DMS79 (cell line): ENCODE measurements at places on chromosomes 12 and 14.

- DNase-seq, result no peak
Measured at GRCh38 chr12:54605138-54605970, 16.9 kb upstream of the PPP1R1A start.

DNA sequence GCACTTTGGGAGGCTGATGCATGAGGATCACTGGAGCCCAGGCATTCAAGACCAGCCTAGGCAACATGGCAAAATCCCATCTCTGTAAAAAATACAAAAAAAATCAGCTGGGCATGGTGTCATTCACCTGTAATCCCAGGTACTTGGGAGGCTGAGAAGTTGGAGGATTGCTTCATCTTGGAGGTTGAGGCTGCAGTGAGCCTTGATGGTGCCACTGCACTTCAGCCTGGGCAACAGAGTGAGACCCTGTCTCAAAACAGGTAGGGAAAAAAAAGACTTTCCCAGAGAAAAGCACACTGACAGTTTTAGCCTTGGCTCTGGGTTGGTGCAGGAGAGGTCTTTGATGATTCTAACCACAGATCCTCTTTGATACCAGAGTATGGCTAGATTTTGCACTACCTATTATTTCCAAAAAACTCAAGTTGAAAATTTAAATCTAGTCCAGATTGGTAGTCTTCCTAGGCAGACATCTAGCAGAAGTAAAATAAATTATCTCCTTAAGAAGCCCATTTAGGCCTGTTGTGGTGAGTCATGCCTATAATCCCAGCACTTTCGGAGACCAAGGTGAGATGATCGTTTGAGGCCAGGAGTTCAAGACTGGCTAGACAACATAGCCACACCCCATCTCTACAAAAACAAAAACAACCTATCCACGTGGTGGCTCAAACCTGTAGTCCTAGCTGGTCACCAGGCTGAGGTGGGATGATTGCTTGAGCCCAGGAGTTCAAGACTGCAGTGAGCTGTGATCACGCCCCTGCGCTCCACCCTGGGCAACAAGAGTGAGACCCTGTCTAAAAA lies 18.6 kb downstream of the LARP4 start:
- DNase-seq, result no peak

DNA sequence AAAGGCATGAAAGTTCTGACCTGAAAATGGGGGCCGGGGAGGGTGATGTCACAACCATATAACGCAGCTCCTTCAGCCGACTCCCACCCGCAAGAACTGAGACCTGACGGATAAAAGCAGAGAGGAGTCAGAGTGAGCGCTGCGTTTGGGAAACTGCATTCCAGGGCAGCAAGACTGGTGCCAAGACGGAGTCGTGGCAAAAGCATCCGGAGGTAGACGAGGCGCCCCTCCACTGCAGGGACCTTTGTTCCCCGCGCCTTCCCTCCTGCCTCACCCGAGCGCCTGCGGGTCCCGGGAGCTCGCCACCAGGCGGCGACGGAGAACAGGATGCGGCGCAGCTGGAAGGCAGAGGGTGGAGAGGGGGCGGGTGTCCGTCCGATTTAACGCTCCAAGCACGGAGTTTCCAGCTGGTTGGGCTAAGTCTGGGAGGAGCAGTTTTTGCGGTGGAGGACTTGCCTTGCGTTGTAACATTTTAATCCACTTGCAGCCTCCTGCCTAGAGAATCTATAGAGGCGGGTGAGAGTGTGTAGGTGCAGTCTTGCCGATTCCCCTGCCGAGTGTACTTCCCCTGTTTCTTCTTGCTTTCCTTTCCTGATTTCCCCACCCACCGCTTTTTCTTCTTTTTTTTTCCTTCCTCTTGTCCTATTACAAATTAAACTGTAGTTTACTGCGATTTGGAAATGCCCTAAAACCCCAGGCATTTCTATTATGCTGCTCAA lies 1.2 kb upstream of the CPNE8 start:
- no peak for DNase-seq

DNA sequence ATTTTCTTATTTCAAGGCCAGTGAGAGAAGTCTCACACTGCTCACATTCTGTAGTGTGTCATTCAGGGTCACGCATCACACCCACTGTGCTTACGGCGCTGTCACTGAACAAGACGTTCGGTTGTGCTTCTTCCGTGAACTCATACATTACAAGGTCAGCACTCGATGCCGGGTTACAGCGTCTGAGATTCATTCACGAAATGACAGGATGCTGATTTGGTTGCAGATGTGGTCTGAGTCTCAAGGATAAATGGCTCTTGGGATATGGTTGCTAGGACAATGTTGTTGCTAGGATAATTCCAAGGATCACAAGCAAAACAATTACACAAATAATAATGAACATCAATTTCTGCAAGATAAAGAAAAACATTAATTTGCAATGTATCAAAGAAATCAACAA lies 47.4 kb downstream of the STX2 start:
- no peak for DNase-seq

DNA sequence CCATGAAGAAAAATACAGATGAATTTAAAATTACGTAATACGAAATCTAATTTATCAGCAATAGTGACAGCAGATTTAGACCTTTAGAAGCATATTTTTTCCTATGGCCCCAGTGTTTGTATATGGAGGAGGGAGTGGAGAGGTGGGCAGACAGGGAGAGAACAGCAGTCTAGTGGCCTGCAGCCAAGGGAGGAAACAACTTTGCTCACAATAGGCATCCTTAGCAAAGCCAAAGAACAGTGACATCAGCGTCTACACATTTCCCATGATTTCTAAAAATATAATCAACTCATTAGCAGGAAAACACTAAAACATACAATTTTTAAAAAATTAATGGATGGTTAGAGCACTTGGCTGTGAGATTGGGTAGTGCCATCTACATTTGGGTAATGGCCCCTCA lies 622.6 kb upstream of the ATP2B1 start:
- DNase-seq, result no peak

- DNase-seq, result no peak
Measured at GRCh38 chr12:8566525-8566924, 25.8 kb upstream of the CLEC4E start.

DNA sequence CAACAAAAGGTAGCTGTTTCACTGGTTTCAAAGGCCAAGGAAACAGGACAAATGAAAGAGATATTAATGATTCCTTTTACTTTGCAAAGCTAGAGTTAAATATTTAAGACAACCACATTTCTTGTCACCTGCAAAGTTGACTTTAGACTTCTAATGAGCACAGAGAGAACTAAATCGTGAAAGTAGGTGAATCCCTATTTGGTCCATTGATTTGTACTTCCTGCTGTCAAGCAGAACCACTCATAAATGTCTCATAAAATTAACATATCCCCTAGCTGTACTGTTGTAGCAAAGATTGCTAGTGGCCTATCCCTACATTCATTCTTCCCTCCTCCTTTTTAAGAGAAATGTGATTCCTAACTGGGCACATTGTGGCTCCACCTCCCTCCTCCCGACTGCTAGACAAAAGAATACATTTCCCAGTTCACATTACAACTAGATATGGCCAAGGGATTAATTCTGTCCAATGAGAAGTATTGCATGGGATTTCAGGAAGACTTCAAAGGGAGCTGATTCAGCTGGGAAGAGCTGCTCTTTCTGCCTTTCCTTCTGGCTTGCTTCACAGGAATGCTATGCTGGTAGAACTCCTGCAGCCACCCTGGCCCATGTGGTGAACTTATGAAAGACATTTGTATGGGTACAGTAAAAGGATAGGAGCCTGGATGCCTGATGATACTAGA lies 227.5 kb upstream of the ABCD2 start:
- DNase-seq, result no peak

GRCh38 chr14:102948698-102949061 lies 26.2 kb downstream of the AMN start:
- no peak for DNase-seq
